ENCODE measurements at places on chromosomes 11 and 22.

DNA sequence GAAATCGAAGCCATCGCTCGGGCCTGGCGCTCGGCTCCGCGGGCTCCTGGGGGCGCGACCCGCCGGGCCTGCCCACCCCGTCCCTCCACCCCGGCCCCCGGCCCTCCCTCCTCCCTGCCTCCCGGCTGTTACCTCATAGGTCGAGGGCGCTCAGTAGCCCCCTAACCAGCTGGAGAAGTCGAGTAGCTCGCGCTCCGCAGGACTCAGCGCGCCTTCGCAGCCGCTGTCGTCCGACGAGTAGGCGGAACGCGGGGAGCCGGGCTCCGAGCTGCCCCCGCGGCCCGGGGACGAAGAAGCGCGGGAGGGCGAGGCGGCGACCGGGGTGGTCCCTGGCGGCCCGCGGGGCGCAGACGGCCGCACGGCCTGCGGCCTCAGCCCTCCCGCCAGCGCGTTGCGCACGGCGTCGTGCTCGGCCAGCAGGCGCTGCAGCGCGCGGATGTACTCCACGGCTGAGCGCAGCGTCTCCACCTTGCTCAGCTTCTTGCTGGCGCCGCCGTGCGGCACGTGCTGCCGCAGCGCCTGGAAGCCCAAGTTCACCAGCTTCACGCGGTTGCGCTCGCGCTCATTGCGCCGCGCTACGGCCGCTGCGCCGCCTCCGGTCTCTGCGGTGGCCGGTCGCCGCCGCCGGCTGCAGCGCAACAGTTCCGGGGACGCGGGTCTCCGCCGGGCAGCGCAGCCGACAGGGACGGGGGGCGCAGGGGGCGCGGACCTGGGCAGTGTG is 627 bp downstream of the ASCL2 start:
- DNase-seq = peak; percentile 88

GRCh38 chr11:131522851-131523250 is 152.4 kb downstream of the NTM start:
- no peak for DNase-seq

- peak; percentile 88 for DNase-seq
These were observed 429.7 kb downstream of the ETS1 start for GRCh38 chr11:128157423-128158298.

GRCh38 chr11:84673753-84674152 is 953.4 kb downstream of the DLG2 start:
- peak; percentile 37 for DNase-seq

DNA sequence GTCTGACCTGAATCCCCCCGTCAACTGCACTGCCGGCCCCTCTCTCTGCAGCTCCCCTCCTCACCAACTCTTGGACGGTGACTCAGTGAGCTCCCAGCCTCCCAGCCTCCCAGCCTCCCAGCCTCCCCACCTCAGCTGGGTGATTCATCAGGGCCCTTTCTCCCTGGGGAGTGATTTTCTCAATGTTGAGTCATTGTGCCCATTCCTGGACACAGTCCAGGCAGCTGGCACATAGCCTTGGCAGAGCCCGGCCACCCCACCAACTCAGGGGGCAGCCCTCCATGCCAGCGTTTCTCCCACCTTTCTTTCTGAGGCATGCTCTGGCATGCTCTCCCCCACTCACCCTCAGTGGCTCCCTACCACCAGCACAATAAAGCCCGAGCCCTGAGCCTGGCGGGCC is 30.7 kb downstream of the PDE2A start:
- DNase-seq = no peak

GRCh38 chr11:15048616-15049015 is 24.8 kb upstream of the CALCB start:
- no peak for DNase-seq

GRCh38 chr11:114886644-114887265 is 208.4 kb downstream of the NXPE2 start:
- no peak for DNase-seq

DNA sequence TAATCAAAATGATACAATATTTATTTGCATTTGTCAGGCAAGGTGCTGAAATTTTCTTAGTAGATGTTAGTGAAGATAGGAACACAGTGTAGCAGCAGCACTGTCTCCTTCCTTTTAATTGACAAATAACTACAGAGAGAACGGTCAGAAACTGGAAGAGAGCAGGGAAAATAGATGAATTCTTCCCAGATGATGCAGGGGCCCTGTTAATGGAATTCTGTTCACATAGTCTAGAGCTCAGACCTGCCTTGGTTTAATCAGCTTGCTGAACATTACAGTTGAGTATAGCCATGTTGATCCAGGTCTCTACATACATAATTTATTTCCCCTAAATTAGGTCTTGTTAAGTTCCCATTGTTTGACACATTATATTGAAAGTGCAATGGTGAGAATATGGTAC is 127.4 kb downstream of the SLC17A6 start:
- DNase-seq = no peak

GRCh38 chr11:125165111-125165842 is 726 bp downstream of the PKNOX2 start:
- peak; percentile 56 for DNase-seq

- DNase-seq = no peak
These were observed 15.4 kb downstream of the PRR14L start for GRCh38 chr22:31734512-31734911.

- no peak for DNase-seq
These were observed 263.9 kb downstream of the NXPE2 start for GRCh38 chr11:114942207-114942606.

GRCh38 chr11:24705474-24705873 is 208.6 kb downstream of the LUZP2 start:
- DNase-seq = no peak

DNA sequence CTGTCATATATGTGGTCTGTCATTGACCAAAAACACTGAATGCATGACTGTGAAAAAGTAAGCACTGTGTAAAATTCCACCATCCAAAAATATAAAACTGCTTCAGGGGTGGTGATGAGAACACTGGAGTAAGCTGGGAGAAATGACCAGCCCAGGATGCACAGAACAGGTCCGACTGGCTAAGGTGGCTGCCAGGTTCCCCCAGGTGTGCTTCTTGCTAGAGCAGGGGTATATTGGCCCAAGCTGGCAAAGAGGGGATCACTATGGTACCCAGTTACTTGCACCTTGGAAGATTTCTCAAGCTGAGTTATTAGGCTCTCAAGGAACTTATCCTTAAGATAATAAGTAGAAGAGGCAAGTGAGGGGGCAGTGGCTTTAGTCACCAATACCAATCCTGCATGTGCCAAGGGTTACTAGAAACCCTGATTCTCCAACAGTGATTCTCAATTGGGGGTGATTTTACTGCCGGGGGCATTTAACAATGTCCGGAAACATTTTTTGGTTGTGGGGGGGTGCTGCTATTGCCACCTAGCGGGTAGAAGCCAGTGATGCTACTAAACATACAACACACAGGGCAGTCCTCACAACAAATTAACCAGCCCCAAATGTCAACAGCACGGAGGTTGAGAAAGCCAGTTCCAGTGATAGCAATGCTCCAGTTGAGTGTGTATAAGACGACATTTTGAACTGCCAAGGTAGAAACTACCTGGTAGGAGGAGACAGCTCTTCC is 15.7 kb downstream of the SNU13 start:
- DNase-seq = no peak

- no peak for DNase-seq
These were observed 9.9 kb downstream of the LSP1 start for GRCh38 chr11:1862588-1863351.

DNA sequence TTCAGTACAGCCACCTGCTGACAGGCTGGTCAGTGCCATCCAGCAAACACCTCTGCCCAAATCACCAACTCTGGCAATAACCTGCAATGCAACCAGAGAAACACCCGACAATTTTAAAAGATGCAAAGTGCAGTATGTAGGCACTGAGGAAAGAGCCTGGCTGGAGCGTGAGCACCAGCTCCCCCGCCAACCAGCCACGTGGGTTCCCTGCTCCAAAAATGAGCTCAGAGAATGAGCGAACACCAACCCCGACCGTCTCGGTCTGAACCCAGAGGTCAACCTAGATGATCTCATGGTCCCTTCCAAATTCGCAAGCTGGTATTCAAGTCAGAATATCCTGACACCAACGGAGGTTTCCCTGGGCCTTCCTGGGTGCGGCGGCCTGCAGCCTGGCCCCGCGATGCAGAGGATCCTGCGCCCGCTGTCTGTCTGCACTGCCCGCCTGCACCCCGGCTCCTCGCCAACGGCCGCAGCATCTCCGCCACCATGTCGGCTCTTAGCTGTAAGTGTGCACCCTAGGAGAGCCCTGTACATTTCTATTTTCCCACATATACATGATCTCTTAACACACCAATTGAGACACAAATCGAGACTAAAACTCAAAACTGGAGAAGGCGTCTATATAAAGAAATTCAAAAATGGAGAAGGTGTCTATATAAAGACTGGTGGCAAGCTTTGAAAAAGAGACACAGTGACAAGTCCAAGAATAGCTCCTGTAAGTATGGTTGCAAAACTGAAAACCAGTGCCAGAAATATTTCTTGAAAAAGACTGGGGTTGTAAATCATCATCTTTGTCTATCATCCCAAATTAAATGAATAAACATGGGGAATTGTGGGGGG is 22.8 kb downstream of the TMEM184B start:
- no peak for DNase-seq

DNA sequence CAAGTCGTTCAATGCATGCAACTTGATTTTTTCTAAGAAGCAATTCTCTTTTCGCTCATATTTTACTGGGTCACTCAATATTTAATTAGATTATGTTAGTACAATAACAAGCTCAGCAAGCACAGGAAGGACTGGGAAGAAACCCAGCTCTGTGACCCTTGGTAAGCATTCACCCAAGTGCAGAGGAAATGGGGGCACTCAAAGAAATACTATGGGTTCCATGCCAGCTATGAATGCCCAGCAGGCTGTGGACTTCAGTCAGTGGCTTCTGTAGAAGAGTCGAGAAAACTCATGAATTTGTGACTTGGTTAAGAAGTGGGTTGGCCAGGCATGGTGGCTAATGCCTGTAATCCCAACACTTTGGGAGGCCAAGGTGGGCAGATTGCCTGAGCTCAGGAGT is 123.6 kb downstream of the GALNT18 start:
- no peak for DNase-seq

DNA sequence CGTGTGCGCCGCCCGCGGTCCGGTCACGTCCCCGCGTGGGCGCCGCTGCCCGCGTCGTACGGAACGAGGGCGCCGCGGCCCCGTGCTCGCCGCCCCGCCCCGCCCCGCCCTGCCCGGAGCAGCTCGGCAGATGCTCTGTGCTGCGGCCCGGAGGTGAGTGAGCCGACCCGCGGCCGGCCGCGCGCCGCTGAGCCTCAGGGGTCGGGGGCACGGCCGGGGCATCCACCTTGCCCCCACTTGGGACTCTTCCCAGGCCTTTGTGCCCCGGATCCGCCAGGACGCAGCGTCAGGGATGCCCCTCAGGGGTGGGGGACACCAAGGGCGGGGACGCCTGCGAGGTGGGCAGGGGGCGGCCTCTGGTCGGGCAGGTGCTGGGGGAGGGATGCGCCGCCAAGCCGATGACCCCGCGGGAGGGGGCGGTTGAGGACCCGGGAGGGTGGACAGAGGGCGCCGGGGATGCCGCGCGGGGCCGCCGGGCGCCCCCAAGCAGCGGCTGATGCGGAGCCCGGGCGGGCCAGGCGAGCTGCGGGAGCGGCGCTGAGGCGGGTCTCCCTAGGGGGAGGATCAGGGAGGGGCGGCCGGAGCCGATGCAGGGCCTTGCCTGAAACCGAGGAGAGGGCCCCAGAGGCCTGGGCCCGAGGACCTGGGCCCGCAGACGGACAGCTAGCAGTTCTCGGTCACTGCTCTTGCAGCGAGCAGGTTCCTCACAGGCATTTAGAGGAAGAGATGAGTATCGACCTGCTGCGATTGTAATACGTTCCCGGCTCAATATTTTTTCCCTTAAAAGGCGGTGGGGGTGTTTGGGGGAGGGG is at the start of gene GNAZ:
Gene GNAZ (plus strand): TSS at position 102 of the 812 bp plus-strand sequence. CDS start 25,177 bp downstream, outside the sequence.
- peak; percentile 50 for DNase-seq

DNA sequence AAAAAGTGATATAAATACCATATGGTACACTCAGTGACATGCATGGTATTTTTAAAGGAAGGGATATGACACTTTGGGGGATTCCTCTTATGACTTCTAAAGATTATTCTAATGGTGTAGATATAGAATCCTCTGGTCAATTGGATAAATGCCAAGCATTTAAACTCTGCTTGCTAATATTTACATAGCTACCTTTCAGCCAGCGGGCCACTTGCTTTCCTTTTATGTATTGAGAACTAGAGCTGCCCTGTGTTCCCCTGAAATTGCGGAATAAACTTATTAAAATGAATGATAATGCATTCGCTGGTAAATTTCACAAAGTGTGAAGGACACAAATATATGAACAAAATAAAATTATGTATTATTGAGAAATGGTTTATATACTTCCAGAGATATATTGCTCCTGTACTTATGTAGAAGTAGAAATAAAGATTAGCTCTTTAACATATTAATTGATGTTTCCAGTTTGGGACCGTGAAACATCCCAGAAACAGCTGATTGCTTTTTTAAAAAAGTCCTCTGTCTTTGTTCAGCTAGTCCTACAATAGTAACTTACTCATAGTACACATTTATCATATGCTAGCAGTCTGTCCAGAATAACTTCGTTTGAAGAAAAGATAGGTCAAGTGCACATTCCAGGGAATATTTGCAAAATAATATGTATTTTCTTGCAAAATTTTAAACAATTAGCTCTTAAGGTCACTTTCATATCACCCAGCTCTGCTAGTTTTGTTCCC is 40.1 kb upstream of the CARD18 start:
- no peak for DNase-seq

DNA sequence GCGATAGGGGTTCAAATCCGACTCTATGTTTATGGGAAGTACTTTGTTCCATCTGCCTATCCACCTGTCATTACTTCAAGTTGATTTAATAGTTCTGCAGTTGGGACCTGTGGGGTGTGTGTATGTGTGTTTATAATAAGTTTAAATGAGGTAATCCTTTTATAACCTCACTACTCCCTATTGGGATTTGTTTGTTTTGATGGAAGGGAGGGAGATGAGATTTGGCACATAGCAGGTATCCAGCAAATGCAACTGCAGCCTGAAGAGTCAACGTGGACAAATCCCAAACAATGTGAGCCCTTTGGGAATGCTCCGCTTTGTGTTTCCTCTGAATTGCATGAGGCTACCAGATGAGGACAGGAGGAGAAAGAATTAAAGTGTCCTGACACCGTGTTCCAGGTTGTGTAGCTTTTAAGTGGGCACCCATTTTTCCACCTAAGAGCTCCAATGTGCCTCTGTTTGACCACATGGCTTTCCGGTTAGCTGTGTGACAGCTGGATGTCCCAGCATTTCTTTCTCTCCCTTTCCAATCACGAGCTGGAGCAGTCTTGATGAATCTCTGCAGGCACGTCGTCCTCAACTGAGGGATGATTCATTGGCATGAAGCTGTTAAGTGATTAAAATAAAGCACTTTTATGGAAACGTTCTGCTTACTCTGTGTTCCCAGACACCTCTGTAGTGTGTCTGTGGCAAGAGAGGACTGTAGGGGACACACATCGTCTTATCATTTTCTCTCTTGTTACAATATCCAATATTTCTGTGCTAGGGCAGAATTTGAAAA is 610.7 kb downstream of the NTM start:
- DNase-seq = no peak
